ENCODE measurements at places on chromosomes 13 and 19. TPM values are rescaled to one million over a fixed set of nuclear protein-coding genes. Genes with fewer than 3 reads are reported as not detected.
A peak's percentile ranks its signal among the peaks of the same experiment; 100 is the strongest.

DNA sequence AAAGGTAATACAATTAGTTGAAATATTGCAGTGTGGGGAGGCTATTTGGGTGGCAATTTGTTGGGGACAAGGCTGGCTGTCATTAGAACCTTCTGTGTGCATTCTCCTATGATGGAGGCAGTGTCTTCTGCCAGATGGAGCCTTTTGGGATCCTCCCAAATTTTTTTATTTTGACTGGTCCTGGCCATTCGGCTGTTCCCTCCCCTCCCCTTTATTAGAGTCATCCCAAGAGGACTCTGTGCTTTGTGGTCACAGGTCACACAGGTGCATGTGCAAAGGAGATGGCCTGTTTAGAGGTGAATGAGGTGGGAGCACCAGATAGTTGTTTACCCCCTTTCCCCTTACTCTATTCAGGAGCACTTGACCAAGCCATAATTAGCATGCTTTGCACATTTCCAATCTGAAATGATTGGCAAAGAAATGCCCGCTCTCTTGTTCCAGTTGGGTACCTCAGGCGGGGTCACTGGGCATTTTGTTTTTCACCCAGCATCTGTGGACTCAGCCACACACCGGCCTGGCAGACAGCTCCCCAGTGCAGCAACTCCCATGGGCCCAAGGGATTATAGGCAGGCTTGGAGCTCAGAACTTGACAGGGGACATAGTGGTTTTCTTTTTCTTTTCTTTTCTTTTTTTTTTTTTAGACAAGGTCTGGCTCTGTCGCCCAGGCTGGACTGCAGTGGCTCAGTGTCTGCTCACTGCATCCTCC lies 19.8 kb downstream of the GATAD2A start:
- no peak for DNase-seq

DNA sequence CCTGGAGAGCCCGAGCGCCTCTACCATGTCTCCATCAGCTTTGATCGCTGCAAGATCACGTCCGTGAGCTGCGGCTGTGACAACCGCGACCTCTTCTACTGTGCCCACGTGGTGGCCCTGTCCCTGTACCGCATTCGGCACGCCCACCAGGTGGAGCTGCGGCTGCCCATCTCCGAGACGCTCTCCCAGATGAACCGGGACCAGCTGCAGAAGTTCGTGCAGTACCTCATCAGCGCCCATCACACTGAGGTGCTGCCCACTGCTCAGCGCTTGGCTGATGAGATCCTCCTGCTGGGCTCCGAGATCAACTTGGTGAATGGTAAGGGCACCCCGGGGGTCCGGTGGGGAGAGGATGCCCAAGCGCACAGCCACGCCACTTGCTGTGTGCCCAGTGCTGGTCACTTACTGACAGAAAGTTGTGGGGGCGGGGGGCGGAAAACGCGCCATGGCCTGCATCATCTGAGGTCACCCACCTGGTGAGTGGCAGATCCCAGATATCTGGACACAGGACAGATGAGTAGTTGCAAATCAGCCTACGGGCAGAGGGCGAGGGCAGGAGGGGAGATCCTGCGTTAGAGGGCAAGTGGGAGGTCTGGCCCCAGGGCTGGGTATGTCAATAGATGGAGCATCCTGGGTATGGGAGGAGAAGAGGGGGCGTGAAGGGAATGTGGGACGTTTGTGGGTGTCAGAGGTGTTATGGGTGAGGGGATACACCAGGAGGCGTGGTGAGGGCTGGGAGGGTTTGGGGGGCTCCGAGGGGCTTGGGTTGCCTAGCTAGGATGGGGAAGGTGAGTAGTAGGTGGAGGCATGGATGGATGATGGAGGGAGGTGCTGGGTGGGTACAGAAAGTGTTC lies 9.8 kb downstream of the ZSWIM4 start:
- DNase-seq, result peak; percentile 42

- no peak for DNase-seq
Observed at GRCh38 chr13:99527301-99527700, 26.0 kb downstream of the TM9SF2 start.

DNA sequence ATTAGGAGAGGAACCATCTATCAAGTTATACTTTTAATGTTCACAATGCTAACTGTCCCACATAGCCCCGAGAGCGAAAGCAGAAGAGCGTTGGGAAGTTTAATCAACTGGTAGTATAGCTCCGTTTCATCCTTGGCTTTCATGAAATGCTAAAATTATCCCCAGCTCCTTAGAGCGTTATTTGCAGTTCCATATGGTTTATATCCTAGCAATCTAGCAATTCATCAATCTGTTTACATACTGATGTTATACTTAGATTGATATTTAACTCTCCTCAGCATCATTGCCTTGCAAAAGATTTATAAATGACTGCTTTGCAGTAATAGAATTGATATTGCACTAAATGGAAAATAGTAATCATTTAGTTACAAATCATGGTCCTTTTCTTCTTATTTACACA lies 419.8 kb downstream of the COG6 start:
- DNase-seq, result no peak

- no peak for DNase-seq
Observed at GRCh38 chr19:30513082-30513411, 140.9 kb downstream of the ZNF536 start.

DNA sequence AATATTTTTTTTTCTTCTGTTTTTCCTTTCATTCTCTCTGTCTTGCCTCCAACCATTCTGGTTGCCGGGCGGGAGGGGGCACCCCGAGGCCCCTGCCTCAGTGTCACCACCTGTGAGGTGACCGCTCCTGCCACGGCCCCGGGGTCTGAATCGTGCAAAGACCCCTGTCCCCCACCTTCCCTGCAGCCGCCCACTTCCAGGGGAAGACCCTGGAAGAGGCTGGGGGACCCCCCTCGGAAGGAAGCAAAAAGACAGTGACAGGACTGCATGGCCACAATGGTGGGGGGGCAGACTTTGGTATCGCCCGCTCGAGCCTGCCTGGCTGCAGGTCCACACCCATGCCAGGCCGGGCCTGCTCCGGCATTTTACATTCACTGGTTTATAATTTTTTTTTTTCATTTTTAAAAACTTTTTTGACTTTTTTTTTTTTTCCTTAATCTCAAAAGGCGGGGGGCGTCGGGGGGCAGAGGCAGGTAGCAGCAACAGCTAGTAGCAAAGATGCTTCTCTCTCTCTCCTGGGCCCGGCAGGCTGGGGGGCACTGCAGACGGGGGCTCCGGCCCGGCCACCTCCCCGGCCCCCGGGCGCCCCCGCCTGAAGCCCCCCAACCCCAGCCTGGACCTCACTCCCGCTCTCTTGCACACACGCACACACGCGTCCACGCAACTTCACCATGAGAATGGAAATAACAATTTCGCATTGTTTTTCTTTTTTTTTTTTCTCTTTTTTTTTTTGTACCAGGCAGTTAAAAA lies 22.6 kb downstream of the ZBTB7A start:
- no peak for DNase-seq

Gene KLHL26
- 9.1 TPM for total RNA-seq

Measured in dermis blood vessel endothelial cell (primary cell).